Left kidney (tissue), 8 donors: ENCODE measurements at places on chromosomes 16 and 17. TPM values are rescaled to one million over a fixed set of nuclear protein-coding genes. Genes with fewer than 3 reads are reported as not detected.

SDK2 gene
- polyA plus RNA-seq, result 9.3 TPM

CCL17 gene
- polyA plus RNA-seq, result not detected

SHCBP1 gene
- 14.8 TPM for polyA plus RNA-seq

DNA sequence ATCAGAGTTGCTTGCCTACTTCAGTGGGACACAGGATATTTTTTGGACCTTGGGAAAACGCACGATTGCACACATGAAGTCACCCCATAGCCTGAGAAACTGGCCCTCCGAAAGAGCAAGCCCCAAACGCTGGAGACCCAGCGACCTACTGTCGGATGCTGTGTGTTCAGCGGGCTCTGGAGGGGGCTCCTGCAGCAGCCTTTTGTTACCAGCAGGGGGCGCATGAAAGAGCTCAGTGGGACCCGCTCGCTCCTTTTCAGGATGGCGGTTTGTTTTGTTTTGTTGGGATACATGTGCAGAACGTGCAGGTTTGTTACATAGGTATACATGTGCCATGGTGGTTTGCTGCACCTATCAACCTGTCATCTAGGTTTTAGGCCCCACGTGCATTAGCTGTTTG lies 28.4 kb downstream of the MYH3 start:
- DNase-seq, result no peak

DNA sequence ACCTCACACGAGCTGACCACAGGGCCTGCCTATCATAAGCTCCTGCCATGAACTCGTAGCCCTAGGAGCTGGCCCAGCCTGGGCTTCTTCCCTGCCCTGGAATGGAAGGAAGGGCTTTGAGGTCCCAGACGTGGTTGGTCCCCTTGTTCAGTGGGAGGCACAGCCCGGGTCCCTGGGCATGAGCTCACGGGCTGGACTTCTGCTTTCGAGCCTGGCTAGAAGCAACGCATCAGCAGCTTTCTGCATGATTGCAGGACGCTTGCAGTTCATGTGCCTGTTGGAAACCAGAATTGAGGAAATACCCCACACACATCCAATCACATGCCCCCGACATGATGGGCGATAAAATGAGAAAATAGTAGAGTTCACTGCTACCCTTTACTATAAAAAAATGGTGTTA lies 293.3 kb downstream of the MAF start:
- no peak for DNase-seq

GRCh38 chr16:56810954-56811353 lies 54.1 kb upstream of the SLC12A3 start:
- no peak for DNase-seq
